ENCODE measurements at places on chromosomes 1 and 21.
A peak's percentile ranks its signal among the peaks of the same experiment; 100 is the strongest.

- DNase-seq, result no peak
Measured at GRCh38 chr1:10680487-10680886, 116.0 kb downstream of the CASZ1 start.

- no peak for DNase-seq
Measured at GRCh38 chr1:174931214-174931613, 68.5 kb upstream of the CACYBP start.

DNA sequence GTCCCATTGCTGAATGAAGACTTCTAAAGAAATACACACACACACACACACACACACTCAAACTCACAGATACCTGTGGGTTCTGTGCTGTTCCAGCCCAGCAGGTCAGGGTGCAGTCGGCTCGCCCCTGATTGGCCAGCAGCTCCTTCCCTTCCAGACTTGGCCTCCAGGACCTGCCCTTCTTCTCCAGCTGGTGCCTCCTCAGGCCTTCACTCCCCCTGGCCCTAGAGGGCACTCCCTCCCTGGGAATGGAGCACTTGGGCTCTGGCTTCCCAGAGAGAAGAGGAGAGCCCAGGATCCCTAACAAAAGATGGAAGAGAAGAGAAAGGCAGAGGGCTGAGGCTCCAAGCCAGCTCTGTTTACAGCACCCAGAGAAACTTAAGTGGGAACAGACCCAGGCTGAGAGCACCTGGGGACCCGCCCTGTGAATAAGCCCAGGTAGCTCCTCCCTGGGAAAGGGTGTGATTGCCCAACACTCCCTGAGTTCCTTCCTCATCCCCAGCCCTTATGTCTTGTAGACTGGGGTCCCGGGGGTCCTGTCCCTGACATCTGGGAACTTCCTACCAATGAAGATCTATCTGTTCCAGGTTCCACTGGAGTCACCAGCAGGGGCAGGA lies at the start of gene PGLYRP3:
TSS of gene PGLYRP3 (minus strand) at position 383 of the 617 bp plus-strand sequence. CDS start 2,287 bp downstream, outside the sequence.
- no peak for DNase-seq

- no peak for DNase-seq
Measured at GRCh38 chr1:6179564-6180175, 451 bp downstream of the CHD5 start.

DNA sequence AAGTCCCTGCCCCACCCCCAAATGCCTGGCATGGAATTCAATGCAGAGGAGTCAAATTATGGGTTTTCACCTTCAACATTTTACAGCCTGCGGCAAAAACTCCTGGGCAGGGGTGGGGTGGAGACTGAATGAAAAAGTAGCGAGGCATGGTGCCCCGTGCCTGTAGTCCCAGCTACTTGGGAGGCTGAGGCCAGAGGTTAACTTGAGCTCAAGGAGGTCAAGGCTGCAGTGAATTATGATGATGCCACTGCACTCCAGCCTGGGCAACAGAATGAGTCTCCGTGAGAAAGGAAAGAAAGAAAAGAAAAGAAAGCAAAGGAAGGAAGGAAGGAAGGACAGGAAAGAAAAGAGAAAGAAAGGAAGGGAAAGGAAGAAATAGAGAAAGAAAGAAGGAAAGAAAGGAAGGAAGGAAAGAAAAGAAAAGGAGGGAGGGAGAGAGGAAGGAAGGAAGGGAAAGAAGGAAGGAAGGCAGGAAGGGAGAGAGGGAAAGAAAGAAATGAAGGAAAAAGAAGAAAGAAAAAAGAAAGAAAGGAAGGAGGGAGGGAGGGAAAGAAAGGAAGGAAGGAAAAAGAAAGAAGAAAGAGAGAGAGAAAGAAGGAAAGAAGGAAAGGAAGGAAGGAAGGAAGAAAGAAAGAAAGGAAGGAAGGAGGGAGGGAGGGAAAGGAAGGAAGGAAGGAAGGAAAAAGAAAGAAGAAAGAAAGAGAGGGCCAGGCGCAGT lies 11.1 kb downstream of the LEMD1 start:
- no peak for DNase-seq

- no peak for DNase-seq
Measured at GRCh38 chr1:244599937-244600350, 53.0 kb upstream of the DESI2 start.

DNA sequence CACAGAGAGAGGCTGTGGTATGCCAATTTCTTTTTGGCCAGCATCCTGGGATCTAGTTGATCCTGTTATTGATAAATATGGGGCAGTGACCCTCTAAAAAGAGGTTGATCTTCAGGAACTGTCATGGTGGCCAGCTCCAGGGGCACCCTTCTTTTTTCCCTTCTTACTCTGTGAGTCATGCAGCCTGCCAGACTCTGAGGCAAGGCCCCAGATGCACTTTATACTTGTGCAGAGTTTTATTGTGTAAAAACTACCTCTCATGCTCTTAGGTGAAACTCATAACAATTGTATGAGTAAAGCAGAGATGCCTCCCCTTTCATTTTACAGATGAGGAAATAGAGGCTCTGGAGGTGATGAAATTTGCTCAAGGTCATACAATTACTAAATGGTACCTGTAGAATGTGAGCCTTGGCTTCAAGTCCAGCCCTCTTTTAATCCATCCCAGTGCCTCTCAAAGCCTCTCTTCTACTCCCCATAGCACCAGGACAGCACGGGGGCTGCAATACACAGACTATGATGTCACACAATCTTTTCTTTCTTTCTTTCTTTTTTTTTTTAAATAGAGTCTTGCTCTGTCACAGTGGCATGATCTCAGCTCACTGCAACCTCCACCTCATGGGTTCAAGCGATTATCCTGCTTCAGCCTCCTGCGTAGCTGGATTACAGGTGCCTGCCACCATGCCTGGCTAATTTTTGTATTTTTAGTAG lies 387.8 kb downstream of the KCNH1 start:
- no peak for DNase-seq

DNA sequence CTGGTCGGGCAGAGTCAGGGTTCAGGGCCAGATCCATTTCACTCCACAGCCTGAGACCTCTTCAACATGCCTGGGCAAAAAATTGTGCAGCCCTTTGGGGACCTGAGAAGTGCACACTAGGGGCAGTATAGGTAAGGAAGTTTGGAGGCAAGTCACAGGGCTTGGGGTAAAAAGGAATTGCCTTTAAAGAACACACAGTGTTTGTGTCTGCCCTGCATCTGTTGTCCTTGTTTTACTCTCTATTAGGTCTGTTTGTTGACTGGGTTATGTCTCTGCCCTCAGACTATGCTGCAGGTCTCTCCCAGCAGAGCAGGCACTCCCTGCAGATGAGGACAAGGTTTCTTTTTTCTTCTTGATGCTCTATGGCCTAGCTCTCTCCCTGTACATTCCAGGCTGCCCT lies 22.0 kb downstream of the LDLRAD2 start:
- DNase-seq, result no peak

GRCh38 chr1:221626041-221626440 lies 115.8 kb downstream of the DUSP10 start:
- DNase-seq, result no peak

GRCh38 chr1:27297903-27298302 lies 24.1 kb upstream of the TMEM222 start:
- DNase-seq, result no peak

DNA sequence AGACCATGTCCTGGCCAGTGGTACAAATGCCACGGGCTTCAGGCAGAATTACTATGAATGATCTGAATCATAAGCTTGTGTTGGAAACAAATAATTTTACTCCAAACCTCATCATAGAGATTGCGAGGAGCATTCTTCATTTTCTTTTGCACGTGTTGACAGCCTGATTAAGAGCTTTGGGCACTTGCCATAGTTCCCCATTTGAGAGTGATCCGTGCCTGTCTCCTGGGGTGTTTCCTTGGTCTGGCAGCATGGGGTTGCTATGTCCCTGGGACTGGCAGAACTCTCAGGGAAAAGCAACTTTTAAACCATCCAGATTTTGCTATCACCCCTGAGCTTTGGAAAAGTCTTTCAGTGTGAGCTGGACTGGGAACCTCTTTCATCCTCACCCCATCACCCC lies 54.3 kb upstream of the KCNJ6 start:
- no peak for DNase-seq

- DNase-seq, result no peak
Measured at GRCh38 chr1:169326261-169326955, 41.2 kb downstream of the NME7 start.

GRCh38 chr1:87154384-87154783 lies 174.3 kb upstream of the LMO4 start:
- no peak for DNase-seq

DNA sequence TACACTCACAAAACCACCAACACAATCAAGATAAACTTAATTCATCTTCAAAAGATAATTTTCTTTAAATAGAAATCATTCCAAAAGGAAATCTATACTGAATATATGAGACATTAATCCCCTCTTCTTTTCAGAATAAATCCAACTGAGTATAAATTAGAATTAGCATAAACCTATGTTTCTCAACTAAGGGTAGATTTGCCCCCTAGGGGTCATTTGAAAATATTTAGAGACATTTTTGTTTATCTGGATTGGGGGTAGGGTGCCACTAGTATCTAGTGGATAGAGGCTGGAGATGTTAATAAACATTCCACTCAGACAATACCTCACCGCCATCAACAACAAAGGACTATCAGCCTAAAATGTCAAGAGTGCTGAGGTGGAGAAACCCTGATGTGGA lies 6.5 kb upstream of the TNFSF4 start:
- DNase-seq, result no peak

DNA sequence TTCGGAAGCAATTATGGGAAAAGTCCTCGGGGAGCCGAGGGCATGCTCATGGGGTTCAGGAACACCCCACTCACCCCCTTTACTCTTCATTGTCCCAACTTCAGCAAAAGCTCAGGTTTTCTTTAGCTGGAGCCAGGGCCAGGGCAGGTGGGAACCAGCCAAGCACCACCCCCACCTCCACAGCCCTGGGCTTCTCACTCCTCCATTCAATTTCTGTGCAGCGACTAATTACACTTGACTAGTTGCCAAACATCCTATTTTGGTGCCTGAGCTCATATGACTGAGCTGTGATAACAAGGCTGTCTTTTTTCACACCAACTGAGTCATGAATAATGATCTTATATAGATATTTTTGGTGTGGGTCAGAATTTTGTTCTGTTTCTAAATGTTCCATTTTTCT lies 257.2 kb upstream of the AJAP1 start:
- peak; percentile 82 for DNase-seq

GRCh38 chr1:151825204-151825603 lies 6.4 kb downstream of the RORC start:
- no peak for DNase-seq

DNA sequence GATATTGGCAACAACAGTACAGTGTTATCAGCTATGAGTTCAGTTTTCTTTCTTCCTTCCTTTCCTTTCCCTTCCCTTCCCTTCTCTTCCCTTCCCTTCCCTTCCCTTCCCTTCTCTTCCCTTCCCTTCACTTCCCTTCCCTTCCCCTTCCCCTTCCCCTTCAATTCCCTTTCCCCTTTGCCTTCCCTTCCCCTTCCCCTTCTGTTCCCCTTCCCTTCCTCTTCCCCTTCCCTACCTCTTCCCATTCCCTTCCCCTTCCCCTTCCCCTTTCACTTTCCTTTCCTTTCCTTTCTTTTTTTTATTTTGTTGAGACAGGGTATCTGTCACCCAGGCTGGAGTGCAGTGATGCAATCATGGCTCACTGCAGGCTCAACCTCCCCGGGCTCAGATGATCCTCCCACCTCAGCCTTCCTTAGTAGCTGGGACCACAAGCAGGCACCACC lies 72.3 kb upstream of the CAPZB start:
- no peak for DNase-seq

DNA sequence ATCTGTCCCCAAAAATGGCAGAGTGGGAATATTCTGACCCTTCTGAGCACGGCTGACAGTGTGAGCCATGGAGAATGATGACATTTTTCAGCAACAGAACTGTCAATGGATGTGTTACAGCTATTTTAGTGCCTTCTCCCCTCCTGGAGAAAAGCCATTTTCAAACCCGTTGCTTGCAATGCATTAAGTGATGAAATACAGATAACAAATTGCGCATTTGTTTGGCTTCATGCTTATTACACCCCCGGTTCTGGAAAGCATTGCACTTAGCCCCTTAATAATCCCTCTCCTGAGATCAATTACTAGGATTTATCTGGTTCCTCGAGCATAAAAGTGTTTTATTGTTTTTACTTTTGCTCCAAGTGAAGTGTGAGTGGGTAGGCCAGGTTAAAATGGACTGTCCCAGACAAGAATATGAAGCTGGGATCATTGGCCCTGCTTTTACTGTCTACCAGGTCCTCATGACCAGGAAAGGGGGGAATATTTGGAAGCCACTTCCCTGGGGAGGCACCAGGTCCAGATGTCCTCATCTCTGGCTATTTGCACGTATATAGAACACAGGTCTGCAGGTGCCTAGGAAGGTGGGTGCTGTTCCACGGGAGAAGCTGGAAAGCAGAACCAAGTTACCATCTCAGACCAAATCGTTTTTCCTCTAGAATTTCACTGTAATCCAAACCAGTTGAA lies 37.5 kb upstream of the HHAT start:
- no peak for DNase-seq

DNA sequence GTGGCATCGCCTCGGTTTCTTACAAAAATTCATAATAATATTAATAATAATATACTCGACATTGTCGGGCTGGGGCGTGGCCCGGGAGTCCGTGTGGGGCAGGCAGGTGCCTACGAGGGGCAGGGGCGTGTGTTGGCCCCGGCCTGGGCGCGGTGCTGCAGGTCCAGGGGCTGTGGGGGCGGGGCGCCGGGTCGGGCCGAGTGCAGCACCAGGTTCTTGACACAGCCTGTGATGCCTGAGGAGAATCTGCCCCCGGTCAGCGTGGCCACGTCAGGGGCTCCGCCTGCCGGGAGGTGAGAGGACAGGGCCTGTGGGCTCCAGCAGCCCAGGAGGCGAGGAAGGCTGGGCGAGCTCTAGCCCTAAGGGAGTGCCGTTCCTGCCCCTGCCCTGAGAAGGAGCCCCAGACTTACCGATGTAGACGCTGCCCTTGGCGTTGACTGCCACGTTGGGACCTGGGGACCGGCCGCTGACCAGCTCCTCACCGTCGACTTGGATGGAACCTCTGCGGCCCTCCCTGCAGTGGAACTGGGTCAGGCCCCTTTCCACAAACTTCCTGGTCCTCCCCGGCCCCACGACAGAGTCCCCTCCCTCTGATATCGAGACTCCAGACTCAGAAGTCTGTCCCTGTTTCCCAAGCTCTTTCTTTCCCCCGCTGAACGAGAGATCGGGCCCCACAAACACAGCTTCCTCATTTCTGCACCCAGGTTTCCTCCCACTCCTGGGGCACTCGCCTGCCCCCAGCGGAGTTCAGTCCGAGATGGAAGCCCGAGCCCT lies 11.3 kb downstream of the LDLRAD2 start:
- DNase-seq, result no peak

GRCh38 chr21:46437511-46437910 lies 21.2 kb upstream of the DIP2A start:
- DNase-seq, result no peak

- no peak for DNase-seq
Measured at GRCh38 chr1:93864175-93864574, 14.8 kb downstream of the DNTTIP2 start.

DNA sequence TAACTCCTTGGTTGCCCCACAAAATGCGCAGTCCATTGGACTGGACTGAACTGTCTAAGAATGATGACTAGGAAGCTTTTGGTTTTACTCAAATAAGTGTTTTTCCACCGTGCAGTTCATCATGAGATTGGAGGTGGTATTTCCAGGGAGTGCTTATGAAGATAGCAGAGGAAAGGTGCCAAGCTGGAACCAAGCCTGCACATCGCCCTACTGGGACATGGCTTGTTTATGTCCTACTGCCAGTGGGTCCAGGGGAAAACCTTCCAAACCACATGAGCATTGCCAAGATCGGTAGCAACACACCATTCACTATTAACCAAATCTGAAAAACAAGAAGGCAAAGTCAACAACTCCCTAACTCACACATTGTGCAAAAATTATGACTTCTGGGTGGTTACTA lies 54.7 kb upstream of the DSCAM start:
- no peak for DNase-seq
